ENCODE measurements at places on chromosomes 7 and 10.

GRCh38 chr10:75400771-75401568 lies 594 bp downstream of the ZNF503 start:
- no peak for DNase-seq

- DNase-seq: no peak
These were observed 84.0 kb downstream of the NRBF2 start for GRCh38 chr10:63217120-63217605.

- DNase-seq: no peak
These were observed 6.1 kb upstream of the NCAPG2 start for GRCh38 chr7:158710651-158711102.

- no peak for DNase-seq
These were observed 26.3 kb downstream of the CHRM2 start for GRCh38 chr7:136894789-136895188.

DNA sequence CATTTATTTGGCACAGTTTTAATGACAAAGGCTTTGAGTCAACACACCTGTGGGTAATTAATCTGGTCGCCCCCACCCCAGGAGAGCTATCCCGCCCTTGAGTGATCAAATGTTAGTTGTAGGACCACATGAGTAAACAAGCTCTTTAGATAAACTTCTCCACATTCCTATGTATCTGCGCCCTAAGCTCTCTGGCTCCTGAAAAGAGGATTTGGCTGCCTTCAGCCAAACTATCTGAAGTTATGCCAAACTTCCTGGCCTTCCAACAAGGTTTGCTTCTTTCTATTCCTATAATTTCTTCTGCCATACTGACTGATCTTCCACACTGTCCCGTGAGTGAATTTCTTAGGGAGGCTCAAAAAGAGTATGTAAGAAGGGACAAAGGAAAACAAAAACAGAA lies 134.2 kb downstream of the RALA start:
- DNase-seq: no peak

- DNase-seq: no peak
These were observed 164.5 kb downstream of the PRPF18 start for GRCh38 chr10:13751191-13751764.

DNA sequence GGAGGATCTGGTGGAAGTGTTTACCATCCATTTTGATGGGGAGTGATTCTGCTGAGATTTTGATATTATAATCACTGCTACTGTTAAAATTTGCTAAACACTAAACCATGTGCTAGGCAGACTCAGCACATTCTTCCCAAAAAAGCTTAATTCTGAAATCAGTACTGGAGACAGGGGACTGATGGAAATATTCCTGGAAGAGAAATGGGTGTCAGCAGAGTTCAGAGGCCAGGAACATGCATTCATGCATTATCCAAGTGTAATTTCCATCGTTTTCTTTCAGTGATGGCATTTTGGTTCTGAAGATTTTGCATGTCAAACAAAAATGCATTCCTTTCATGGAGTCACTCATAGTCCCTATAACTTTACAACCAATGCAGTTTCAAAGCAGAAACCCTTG lies 79.0 kb downstream of the CDCA7L start:
- DNase-seq: no peak

- DNase-seq: no peak
These were observed 52.6 kb upstream of the SMNDC1 start for GRCh38 chr10:110357252-110357780.

DNA sequence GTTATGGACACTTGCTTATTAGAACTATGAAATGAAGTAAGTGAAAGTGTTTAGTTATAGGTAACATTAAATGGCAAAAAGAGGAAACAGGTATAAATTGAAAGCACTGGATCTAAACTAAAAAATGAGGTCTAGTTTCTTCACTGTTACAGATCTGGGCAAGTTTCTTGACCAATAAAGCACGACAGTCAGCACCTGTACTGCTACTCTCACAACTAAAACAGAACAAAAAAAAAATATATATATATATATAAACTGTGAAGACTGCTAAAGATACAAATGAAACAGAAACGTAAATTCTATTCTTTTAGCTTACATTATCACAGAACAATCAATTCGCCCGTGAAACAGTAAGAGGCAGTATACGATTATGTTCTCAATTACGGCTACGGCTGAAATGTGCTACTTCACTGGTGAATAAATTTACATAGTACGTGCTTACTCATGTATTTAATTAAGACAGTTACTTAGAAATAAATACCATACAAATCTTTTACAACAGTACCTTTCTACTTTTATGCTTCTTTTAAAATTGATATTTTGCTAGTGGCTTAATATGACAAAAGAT lies 4.2 kb downstream of the AHR start:
- no peak for DNase-seq

- no peak for DNase-seq
These were observed 42.5 kb downstream of the ABLIM1 start for GRCh38 chr10:114615600-114616007.

DNA sequence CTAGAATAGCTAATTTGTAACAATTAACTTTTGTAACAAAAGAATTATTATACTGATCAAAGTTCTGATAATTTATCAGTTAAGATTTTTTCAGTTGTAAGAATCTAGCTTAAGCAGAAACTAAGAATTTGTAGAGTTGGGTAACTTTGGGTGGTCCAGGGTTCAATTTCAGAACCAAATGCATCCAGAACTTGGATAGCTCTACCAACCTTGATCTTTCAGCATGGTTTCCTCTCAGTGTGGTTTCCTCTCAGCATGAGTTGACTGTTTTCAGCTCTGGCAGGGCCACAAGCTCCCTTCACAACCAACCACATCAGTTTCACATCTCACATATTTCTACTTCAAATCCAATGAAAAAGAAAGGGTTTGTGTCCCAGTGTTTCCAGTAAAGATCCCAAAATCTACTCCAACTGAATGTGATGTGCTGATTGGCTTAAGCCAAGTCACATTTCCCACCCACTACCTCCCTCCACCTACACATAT lies 3.3 kb upstream of the FAS start:
- no peak for DNase-seq

All from stimulated activated CD8-positive, alpha-beta memory T cell treated with anti-CD3 and anti-CD28 coated beads, Interleukin-4, amount 100 ng/mL, for 1 hour (primary cell).